Mammary epithelial cell (primary cell): ENCODE measurements at places on chromosomes 4 and X. TPM values are rescaled to one million over a fixed set of nuclear protein-coding genes. Genes with fewer than 3 reads are reported as not detected.

The F11 gene
- not detected for total RNA-seq

The GLUD2 gene
- 1.2 TPM for total RNA-seq

The ACOX3 gene
- 15.5 and 19.6 TPM in 2 replicates for total RNA-seq

The HSFX4 gene
- total RNA-seq = not detected

The OPN1LW gene
- not detected for total RNA-seq

The KCNIP4 gene
- not detected in 2 replicates for total RNA-seq

The GPC3 gene
- 0.33 TPM for total RNA-seq

The RNF212 gene
- 0.33 and 0.80 TPM in 2 replicates for total RNA-seq

The KDR gene
- total RNA-seq = 0.35 and 0.49 TPM in 2 replicates

The BRS3 gene
- not detected in 2 replicates for total RNA-seq

The SPANXD gene
- not detected in 2 replicates for total RNA-seq

The PTCHD1 gene
- not detected for total RNA-seq

The TRIM61 gene
- total RNA-seq = not detected

The MAGEC3 gene
- total RNA-seq = not detected in 2 replicates

The NLGN3 gene
- 0.17 TPM for total RNA-seq

The FATE1 gene
- not detected in 2 replicates for total RNA-seq

The CNKSR2 gene
- 2.7 TPM for total RNA-seq

The ANXA10 gene
- total RNA-seq = not detected

The DGAT2L6 gene
- not detected for total RNA-seq

The H2BW2 gene
- not detected in 2 replicates for total RNA-seq

The UCP1 gene
- total RNA-seq = not detected

The PABPC4L gene
- total RNA-seq = not detected in 2 replicates

The SUPT20HL1 gene
- not detected in 2 replicates for total RNA-seq

The SYP gene
- total RNA-seq = not detected

The FRAS1 gene
- 55.8 TPM for total RNA-seq

The TMPRSS11F gene
- not detected in 2 replicates for total RNA-seq

The FAM241A gene
- 5.5 TPM for total RNA-seq

The MAN2B2 gene
- 34.7 TPM for total RNA-seq

The DDIT4L gene
- not detected in 2 replicates for total RNA-seq

The STS gene
- 1.8 and 2.7 TPM in 2 replicates for total RNA-seq

The SULT1B1 gene
- under 0.01 TPM for total RNA-seq

The TNMD gene
- total RNA-seq = not detected in 2 replicates

The PPARGC1A gene
- 5.3 TPM for total RNA-seq

The YY2 gene
- 3.0 and 3.2 TPM in 2 replicates for total RNA-seq

The WNK3 gene
- total RNA-seq = 0.21 and 0.32 TPM in 2 replicates

The SRPX gene
- total RNA-seq = 53.7 and 58.7 TPM in 2 replicates

The ATP2B3 gene
- not detected for total RNA-seq

The ERAS gene
- not detected in 2 replicates for total RNA-seq

The MTMR8 gene
- 2.3 TPM for total RNA-seq

The GATA1 gene
- not detected in 2 replicates for total RNA-seq

The PGAM4 gene
- not detected in 2 replicates for total RNA-seq

The AFF2 gene
- 1.5 and 1.8 TPM in 2 replicates for total RNA-seq

The CENPVL2 gene
- not detected in 2 replicates for total RNA-seq

The P2RY10 gene
- total RNA-seq = not detected

The GPRASP1 gene
- 0.61 and 1.3 TPM in 2 replicates for total RNA-seq

The HSD17B13 gene
- not detected for total RNA-seq

The WAS gene
- total RNA-seq = 0.16 and 1.1 TPM in 2 replicates

The PRR32 gene
- total RNA-seq = not detected

The NMU gene
- total RNA-seq = not detected

The UGT2B7 gene
- total RNA-seq = 0.33 TPM

The KLHL5 gene
- 36.5 and 39.1 TPM in 2 replicates for total RNA-seq

The ETDB gene
- total RNA-seq = not detected

The SPCS3 gene
- 88.2 TPM for total RNA-seq

The SORBS2 gene
- total RNA-seq = 8.5 TPM

The VGLL1 gene
- not detected for total RNA-seq

The ARMCX2 gene
- 59.7 TPM for total RNA-seq
